Naive thymus-derived CD4-positive, alpha-beta T cell (primary cell): ENCODE measurements at places on chromosomes 3 and 15. TPM values are rescaled to one million over a fixed set of nuclear protein-coding genes. Genes with fewer than 3 reads are reported as not detected.

DNA sequence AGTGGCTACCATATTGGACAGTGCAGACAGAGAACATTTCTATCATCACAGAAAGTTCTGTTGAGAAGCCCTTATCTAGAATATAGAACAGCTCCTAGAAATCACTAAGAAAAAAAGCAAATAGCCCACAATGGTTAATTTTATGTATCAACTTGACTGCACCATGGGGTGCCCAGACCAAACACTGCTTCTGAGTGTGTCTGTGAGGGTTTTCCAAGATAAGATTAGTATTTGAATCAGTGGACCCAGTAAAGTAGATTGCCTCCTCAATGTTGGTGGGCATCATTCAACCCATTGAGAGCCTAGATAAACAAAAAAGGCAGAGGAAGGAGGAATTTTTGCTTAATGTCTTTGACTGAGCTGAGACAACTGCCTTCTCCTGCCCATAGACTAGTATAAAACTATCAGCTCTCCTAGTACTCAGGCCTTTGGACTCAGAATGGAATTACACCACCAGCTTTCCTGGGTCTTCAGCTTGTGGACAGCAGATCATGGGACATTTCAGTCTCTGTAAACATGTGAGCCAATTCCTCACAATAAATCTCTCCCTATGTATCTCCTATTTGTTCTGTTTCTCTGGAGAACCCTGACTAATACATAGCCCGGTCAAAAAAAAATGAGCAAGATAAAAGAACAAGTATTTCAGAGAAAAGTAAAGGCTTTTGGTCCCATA is 55.9 kb upstream of the OXTR start:
- no peak for DNase-seq

- no peak for DNase-seq
Measured at GRCh38 chr3:15510493-15510892, 11.0 kb downstream of the COLQ start.

GRCh38 chr15:101597360-101597928 is 54.7 kb downstream of the TM2D3 start:
- no peak for DNase-seq

DNA sequence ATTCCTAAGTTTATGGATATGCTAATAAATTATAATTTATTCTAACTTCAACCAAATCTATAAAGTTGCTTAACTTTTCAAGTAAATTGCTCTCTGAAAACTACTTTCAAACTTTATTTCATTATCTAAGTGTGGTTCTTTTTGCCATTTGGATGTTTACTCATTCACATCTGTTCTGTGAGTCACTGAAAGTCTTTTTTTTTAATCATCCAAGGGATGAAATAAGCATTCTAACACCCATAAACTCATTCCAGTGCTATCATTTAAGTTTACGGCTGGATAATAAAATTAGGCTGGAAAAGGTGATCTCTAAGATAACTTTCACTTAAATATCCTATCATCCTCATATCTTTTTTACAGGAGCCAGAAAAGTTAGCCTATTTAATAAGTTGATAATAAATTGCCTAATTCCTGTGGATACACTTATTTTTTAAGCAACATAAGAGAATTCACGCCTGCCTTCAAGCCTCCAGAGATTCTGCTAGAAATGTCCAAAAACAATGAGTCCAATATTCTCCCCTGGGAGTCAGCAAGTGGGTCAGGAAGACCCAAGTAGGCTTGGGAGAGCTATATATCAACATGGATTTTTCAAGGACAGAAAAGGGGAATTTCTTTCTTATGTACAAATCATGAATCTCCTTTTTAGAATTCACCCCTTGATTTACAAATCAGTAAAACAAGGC is 25.8 kb downstream of the SCG3 start:
- no peak for DNase-seq

- DNase-seq, result no peak
Measured at GRCh38 chr3:69716119-69716518, 23.1 kb upstream of the MITF start.

Gene NUDT16
- 3.2 TPM for polyA plus RNA-seq

Gene TPRG1
- polyA plus RNA-seq, result 0.45 TPM

Gene SERPINI2
- not detected for polyA plus RNA-seq
